ENCODE measurements at places on chromosomes 2 and 18. TPM values are rescaled to one million over a fixed set of nuclear protein-coding genes. Genes with fewer than 3 reads are reported as not detected.

The UNC50 gene
- total RNA-seq, result 35.3 TPM

The LONRF2 gene
- 0.17 TPM for total RNA-seq

The KRTCAP3 gene
- 10.0 TPM for total RNA-seq

The EML6 gene
- total RNA-seq, result 25.3 TPM

The XDH gene
- total RNA-seq, result not detected

GRCh38 chr18:56542476-56542875 lies 95.9 kb downstream of the TXNL1 start:
- DNase-seq, result no peak

DNA sequence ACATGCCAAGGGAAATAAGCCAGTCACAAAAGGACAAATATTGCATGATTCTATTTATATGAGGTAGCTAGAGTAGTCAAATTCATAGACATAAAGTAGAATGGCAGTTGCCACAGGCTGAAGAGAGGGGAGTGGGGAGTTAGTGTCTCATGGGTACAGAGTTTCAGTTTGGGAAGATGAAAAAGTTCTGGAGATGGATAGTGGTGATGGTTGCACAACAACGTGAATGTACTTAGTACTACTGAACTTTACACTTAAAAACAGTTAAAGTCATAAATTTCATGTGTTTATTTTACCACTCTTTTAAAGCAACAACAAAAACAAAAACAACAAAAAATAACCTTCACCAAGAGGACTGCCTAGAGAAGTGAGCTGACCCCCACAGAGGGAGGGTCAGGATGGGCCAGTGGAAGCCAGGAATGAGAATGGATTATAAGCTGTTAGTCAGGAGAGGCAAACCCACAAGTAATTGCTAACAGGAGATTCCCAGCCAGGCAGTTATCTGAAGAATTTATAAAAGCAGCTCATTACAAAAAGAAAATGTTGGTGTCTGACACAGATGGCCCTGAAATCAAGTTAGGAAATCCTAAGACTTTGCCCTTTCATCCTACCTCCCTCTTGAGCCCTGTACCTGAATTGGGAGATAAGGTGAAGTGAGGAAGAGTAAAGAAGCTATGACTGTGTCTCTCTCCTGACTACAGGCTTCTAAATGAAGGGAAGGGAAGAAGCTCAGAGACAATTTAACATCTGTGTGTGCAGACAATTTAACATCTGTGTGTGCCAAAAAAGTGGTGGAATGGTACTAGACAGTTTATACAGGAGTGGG lies 263.4 kb downstream of the PDE11A start:
- DNase-seq, result no peak

GRCh38 chr2:173030561-173031490 lies 44.8 kb upstream of the MAP3K20 start:
- DNase-seq, result no peak

GRCh38 chr2:120563616-120564015 lies 172.1 kb upstream of the GLI2 start:
- DNase-seq, result no peak

DNA sequence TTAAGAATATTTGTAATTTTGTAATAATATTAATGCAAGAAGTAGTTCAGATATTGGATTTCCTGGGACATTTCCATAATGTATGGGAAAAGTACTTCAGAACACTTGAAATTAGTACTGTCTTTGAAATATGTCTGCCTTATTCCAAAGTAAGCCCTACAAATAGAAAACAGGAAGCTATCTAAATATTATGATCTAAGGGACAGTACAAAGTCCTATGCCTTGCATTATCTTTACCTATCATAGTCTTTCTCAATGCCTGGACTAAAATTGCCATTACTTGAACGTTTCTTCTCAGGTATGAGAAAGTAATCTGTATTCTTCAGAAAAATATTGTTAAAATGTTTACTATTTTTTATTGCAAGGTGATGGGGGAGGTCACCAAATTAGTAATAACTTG lies 113.0 kb downstream of the PPP1R1C start:
- no peak for DNase-seq

- no peak for DNase-seq
Measured at GRCh38 chr2:236903978-236904377, 181.7 kb upstream of the COPS8 start.

DNA sequence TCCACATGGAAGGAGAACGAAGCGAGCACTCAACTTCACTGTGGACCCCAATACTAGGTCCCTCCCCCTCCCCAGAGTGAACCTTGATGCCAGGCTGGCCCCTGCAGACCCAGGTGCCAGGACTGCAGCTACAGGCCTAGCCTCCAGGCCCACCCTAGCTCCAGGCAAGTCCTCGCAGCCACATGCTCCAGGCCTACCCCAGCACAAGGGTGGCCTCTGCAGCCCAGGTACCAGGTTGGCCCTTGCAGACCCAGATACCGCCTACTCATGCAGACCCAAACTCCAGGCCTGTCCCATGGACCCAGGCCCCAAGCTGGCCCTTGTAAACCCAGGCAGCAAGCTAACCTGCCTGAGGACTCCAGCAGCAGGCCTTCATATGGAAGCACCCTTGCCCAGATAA lies 44.2 kb downstream of the KCNG2 start:
- DNase-seq, result no peak

- DNase-seq, result no peak
Measured at GRCh38 chr18:36558234-36558633, 260.7 kb downstream of the FHOD3 start.

DNA sequence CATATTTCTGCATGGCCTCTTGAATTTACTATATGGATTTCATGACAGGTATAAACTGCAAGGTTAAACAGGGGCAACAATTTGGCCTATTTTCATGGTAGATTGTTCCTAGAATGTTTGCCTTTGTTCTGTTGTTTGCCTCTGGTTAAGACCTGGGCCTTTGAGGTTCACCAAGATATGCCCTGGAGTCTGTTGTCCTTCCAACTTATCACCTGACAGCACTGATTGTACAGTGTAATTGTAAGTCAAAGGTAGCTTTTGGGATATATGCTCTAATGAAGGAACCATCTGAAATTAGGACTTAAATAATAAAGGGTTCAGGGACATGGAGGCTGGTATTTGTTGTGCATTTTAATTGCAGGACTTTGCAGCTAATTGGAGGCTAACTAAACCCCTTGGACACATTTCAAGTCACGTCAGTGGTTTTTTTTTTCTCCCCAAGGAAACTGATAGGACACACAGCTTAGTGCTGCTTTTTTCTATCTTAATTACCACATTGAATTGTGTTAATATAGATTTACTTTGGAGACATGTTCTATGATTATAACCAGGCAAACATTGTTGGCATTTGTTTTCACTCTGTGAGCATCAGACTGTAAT lies 771.2 kb upstream of the LINC00305 start:
- DNase-seq, result no peak

- no peak for DNase-seq
Measured at GRCh38 chr2:84643991-84644390, 127.7 kb downstream of the DNAH6 start.

DNA sequence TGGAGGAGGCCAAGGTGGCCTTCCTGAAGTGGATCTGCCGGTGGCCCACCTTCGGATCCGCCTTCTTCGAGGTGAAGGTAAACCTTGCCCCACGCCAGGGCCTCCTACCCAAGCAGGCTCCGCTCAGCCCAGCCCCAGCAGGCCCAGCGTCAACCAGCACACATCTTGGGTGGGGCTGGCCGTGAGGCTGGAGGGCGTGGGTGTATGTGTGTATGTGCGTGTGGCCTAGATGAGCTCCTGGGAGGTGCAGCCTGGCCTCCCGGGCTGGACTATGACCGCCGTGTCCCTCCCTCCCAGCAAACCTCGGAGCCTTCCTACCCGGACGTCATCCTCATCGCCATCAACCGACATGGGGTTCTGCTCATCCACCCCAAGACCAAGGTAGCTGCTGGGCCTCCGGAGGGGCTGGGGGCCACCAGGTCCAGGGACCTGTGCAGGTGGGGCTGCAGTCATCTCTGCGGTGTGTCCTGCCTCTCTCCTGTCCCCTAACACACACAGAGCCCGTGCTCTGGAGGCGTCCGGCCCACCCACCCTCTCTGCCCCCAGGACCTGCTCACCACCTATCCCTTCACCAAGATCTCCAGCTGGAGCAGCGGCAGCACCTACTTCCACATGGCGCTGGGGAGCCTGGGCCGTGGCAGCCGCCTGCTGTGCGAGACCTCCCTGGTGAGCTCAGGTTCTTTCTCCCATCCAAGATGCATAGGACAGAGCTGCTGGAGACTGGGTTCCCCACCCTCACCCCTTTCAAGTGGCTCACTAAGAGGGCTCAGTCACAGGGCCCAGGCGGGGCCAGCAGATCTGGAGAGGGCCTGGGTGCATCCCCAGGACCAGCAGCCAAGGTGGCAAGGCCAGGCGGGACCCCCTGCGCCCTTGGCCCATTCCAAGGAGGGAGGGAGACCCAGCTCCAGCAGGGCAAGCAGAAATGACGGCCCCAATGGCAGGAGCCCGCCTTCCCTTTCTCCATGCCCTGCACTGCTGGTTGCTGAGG lies 9.4 kb upstream of the GPR17 start:
- no peak for DNase-seq

DNA sequence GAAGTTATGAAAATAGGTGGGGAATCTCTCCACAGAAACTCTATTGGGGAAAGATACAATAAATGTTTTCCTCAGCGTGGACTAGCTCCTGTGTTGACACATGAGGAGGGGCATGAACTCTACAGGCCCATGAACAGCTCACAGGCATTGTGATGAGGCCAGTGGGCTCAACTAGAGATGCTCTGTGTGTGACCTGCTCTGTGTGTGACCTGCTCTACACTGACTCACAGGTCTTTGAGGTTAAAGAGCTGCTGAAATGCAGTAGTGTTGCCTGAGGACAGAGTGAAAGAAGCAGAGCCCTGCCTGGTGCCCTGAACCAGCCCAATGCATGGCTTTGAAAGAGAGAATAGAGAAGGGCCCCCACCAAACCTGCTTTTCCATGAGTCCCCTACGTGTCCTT lies 117.6 kb downstream of the MCFD2 start:
- no peak for DNase-seq

DNA sequence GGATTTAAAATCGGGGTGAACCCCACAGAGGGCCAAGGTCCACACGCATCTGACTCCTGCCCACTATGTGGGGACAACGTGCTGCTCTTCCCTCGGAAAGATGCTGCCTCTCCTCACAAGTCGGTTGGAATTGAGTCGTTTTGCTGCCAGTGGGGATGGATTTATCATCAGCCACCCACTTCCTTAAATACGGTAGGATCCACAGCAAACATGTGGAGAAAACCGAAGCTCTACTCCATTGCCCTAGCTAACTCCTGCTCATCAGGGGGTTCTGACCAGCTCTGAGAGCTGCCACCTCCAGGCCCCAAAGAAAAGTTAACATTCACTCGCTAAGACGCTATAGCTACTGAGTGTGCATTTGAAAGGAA lies 80.9 kb downstream of the CHRNA1 start:
- DNase-seq, result no peak

- DNase-seq, result no peak
Measured at GRCh38 chr2:213016166-213016983, 135.0 kb downstream of the IKZF2 start.
